Neuronal stem cell (in vitro differentiated cells): ENCODE measurements at places on chromosomes 11 and 22.

- no peak for DNase-seq
Observed at GRCh38 chr11:73528013-73528412, 69.9 kb downstream of the FAM168A start.

DNA sequence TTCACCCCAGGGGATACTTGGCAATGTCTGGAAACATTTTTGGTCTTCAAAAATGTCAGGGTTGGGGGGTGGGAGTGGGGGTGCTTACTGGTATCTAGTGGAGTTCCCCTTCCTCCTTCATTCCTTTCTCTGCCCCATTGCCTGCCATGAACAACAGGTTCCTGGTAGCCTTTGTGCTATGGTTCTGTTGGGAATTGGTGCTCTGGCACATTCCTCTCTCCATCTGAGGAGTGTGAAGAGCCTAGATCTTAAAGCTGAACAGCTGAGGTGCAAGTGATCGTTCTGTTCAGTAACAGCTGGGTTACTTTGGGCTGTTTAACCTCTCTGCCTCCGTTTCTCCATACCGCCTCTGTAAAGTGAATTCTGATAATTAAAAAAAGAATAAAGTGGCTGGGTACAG, 64.3 kb downstream of the C22orf31 start:
- DNase-seq: no peak

DNA sequence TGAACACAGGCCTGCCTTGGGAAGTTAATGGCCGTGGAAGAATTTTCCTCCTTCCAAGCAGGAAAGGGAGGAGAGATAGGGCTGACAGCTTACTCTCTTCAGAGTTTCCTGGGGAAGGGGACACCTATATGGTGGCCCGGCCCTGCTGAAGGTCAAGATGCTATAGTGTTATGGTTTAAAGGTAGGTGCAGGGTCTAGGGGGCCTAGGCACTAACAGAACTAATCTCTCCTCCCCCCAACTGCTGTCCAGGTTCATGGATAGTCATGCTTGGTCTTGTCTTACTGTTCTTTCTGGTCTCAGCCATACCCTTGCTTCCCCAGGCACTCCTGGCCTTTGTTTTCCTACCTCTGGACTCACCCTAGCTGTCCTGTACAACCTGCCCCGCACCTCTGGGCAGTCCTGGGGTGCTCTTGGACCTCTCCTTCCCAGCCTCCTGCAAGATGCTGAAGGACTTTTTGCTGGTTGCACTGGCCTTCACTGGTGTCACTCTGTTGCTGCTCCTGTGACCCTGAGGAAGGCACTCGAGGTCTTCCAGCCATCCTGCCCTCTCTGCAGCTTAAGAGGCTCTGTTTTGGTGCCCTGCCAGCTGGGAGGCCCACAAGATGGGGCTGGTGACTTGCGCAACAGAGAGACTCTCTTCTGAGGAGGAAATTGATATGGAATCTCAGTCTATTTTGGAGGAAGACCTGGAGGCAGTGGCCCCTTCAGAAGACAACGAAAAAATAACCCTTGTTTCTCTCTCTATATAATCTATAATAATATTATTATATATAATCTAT, 17.9 kb downstream of the SEC14L3 start:
- no peak for DNase-seq

- DNase-seq: no peak
Observed at GRCh38 chr22:38882972-38883622, 11.1 kb upstream of the CBX6 start.

- DNase-seq: no peak
Observed at GRCh38 chr11:46917762-46918082, 628 bp downstream of the LRP4 start.

DNA sequence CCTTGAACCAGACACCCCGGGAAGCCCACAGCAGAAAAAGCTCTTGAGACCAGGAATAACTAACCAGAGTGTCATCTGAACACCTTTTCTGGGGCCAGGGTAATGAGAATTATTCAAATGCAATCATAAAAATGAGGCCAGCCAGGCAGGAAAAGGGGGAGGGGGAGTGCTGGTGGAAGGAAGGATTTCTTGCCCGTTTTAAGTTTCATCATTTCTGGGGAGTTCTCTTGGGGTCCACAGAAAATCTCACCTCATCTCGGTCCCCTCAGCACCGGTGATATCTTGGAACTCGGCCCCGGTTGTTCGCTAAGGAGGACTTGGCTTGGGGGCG, 495 bp upstream of the PKNOX2 start:
- no peak for DNase-seq

DNA sequence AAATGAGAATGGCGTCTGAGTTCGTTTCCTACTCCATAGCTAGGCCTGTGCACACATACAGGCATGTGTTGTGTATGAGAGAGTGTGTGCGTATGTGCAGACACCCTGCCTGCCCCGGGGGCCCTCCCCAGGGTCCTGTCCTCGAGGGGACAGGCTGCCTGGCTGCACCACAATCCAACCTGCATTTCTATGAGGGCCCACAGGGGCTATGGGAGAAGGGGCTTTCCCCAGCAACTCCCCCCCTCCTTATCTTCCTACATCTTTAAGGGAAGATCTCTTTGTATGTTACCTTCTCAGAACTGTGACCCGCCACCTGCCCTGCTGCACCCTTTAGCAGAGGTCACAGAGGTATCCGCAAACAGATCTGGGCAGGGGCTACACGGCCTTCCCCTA, 14.9 kb downstream of the ADORA2A start:
- DNase-seq: no peak

- DNase-seq: no peak
Observed at GRCh38 chr11:18449251-18449650, 6.4 kb upstream of the LDHAL6A start.

DNA sequence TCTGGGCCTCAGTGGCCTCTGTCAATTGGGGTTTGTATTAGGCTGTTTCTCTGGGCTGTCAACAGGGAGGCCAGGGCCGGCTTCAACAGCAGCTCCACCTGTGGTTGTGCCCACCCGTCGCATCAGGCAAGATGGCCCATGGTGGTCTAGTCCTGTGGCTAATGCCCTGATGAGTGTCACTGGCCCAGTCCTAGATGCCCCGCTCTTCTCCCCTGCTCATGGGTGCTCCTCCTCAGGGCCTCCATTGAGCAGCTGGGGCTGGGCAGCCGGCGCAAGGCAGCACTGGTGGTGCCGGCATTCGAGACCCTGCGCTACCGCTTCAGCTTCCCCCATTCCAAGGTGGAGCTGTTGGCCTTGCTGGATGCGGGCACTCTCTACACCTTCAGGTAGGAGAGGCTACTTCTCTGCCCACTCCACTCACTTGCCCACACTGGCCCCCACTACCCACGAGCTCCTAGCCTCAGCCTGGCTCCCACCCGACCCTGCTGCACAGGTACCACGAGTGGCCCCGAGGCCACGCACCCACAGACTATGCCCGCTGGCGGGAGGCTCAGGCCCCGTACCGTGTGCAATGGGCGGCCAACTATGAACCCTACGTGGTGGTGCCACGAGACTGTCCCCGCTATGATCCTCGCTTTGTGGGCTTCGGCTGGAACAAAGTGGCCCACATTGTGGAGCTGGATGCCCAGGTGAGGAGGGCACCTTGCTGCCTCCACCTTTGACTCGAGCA, 5.4 kb downstream of the LARGE2 start:
- no peak for DNase-seq

GRCh38 chr11:128724891-128725611, 31.2 kb downstream of the FLI1 start:
- no peak for DNase-seq

GRCh38 chr22:50146439-50147238, 23.9 kb upstream of the PANX2 start:
- DNase-seq: no peak

DNA sequence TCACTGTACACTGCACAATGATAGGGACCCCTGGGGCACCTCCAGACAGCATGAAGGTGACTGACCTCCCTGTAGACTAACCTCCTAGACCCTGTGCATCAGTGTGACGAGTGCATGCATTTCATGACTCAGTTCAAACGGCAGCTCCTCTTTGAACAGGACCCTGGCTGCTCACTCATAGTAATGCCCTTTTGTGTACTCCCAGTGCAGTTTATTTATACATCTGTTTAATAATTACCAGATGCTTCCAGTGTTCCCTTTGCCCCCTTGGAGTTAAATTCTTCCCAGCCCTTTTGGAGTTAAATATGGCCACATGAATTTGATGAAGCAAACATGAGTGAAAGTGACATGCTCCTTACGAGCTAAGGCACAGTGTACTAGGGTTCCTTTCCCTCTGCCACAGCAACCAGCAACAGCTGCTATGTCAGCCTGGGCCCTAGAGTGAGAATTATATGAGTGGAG, 72.4 kb downstream of the PANX1 start:
- no peak for DNase-seq

DNA sequence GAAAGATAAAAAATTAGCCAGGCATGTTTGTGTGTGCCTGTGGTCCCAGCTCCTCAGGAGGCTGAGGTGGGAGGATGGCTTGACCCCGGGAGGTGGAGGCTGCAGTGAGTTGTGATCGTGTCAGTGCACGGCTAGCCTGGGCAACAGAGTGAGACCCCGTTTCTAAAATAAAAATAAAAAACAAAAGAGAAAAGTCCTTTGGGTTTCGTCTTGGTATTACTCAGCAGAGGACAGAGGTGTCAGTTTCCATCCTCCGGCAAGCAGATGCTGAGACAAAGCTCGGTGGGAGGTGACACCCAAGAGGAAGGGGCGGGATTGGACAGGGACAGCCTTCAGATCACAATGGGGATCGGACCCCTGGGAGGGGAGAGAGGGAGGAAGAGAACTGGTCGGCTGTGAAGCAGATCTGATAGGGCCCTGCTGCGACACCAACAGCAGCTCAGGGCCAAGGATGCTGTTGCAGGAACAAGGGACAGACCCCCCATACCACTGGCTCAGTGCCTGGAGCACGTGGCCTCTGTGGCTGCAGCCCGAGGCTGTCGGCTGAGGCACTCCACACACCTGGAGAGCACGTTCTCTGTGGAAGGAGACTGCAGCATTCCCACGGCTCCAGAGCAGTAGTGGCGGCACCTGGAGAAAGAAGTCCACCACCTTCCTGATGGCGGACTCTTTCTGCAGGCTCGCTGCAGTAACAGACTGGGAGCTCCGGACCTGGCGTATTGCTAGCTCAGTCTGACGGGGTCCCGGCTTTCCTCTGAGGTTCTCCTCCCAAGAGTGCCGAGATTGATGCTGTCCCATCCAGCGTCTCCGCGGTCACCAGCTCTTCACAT, 5.2 kb upstream of the BID start:
- no peak for DNase-seq

GRCh38 chr22:43945632-43946383, 9.4 kb upstream of the SAMM50 start:
- DNase-seq: peak; percentile 36

- DNase-seq: no peak
Observed at GRCh38 chr11:35227576-35228327, 88.8 kb downstream of the CD44 start.

GRCh38 chr22:38953577-38954413, 3.6 kb upstream of the APOBEC3A start:
- no peak for DNase-seq

DNA sequence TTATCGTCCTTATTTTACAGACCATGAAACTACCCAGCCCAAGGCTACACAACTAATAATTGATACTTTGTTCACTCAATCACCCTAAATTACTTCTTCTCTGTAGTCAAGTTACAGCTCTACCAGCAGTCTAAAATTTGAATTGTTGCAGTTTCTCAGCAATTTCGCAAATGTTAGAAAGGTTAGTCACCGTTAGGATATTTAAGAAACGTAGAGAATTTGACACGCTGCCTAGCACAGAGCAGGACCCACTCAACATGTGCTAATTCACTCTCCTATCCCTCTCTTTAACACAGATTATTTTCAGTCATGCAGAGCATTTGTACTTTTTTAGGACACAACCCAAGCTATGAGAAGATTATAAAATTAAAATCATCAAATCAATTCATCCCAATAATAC, 771.1 kb upstream of the LUZP2 start:
- DNase-seq: no peak

- no peak for DNase-seq
Observed at GRCh38 chr11:204587-205109, 2.6 kb downstream of the BET1L start.

GRCh38 chr11:132848336-132848735, 684.0 kb downstream of the OPCML start:
- no peak for DNase-seq

- DNase-seq: no peak
Observed at GRCh38 chr22:26267856-26268255, 98.6 kb downstream of the SEZ6L start.

DNA sequence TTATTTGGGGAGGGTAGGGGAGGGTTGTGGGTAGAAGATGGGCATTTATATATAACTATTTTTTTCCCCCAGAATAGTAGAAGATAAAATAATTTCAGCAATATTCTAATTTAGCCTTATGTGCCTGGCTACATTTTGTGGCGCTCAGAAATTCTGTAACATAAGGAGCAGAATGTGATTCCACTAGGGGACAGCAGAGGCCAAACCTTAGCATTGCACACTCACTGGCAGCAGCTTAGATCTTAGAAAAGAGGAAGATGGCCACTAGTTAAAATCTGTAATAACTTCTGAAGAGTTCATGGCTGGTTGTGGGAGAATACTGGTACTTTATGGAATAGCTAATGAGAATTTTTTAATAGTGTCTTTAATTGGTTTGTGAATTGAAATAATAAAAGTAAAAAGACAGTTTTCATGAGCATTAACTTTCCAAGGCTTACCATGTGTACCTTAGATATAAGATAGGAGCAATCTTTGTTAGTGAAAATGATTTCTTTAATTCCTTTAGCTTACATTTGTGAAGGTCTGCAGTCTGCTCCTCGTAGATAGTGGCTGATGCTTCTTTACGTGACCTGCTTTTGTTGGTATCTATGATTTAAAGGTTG, 33.1 kb downstream of the DDX10 start:
- DNase-seq: peak; percentile 21

DNA sequence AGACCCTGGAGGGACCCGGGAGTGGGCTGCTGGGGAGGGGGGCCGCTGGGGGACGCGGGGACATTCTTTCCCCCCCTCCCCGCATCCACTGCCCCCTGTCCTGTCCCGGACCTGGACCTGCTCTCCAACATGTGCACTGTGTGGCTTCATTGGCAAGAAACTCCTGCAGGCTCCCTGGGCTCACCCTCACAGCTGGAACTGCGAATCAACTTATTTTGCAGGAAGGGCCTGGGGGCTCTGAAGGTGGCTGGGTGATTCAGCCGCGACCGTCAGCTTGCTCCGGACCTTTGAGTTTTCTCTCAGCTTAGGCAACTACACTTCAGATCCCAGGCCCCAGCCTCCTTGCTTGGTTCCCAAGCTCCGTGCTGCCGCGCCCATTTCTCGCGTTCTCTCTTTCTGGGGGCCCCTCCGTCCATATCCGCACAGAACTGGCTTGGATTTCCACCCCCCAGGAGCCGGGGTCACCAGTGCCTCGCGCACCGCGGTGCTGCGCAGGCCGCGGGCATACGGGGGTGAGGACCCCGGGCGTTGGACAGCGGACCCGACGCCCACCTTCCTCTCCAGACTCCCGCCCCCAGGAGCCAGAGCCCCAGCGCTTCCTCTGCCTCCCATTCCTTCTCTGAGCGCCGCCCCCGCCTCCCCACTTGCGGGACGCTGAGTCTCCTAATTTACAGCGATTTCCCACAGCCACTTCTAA, 471 bp upstream of the AHNAK start:
- no peak for DNase-seq

GRCh38 chr22:46747646-46748045, 9.6 kb upstream of the CERK start:
- no peak for DNase-seq

- DNase-seq: no peak
Observed at GRCh38 chr11:16902182-16902581, 112.0 kb downstream of the PLEKHA7 start.
